Head of caudate nucleus (tissue), 42 donors: ENCODE measurements at places on chromosomes 5 and 9.

GRCh38 chr5:138574744-138575193, 432 bp downstream of the HSPA9 start:
- DNase-seq, result no peak

DNA sequence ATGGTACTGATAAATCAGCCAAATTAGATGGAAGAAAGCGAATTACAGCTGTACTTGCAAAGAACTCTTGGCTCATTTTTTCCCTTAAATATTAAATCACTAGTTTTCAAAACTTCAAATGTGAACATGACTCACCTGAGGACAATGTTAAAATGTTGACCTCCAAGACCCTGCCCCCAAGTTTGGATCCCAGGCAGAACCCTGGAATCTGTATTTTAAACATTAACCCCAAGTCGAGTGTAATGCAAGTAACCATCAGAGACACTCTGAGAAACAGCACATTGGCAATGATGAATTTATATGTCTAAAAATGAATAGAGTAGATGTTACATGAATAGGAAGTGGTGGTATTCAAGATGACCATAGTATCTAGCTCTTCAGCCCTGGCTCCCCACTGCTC, 2.3 kb upstream of the CD274 start:
- DNase-seq, result no peak

- DNase-seq, result no peak
Observed at GRCh38 chr9:121357011-121357410, 13.0 kb downstream of the STOM start.

GRCh38 chr5:55022450-55022849, 1.6 kb upstream of the GZMK start:
- DNase-seq, result no peak

GRCh38 chr9:20771729-20772128, 87.7 kb downstream of the FOCAD start:
- DNase-seq, result no peak
